ENCODE measurements at places on chromosomes 2 and 18.
A peak's percentile ranks its signal among the peaks of the same experiment; 100 is the strongest.

GRCh38 chr18:25457126-25457525 is 105.2 kb upstream of the ZNF521 start:
- DNase-seq, result no peak

DNA sequence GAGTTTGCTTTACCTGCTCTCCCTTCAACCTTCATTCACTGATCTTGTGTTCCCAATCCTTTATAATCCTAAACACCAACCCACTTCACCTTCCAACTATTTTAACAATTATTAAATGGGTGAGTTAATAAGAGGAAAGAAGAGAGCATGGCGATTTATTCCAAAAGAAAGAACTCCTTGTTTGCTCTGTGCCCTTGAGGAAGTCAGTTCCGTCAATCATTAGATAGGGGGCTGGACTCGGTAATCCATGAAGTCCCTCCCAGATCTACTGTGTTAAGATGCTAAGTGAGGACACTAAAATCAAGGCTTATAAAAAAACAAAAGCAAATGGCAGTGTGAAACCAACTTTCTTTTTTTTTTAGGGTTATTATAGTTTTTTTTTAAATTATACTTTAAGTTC is 589.9 kb downstream of the XIRP2 start:
- no peak for DNase-seq

- DNase-seq, result no peak
These were observed 46.5 kb downstream of the FARSB start for GRCh38 chr2:222609381-222609780.

- no peak for DNase-seq
These were observed 5.1 kb downstream of the ACTR1B start for GRCh38 chr2:97658691-97659157.

DNA sequence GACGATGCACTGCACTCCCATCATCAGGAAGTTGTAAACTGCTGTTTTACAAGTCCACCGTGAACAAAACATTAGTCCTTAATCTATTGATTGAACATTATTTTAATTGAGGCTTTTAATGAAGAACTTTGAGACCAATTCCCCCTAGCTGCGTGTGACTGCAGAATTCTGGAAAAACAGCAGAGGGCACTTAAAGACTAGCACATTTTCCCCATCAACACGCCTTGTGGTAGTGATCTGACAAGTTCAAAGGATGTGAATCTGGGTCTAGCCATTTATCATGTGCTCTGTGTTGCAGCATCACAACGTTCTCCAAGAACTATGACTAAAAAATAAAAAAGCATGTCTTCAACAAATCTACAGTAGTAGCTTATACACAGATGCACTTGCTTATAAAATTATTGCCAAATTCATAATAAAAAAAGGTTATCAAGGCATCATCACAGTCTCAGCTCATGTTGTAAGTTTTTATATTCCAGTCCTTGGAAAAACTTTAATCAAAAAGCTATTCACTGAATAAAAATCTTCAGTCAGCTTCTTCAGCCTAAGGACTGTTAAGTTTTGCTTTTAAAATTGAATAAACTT is 35.8 kb downstream of the SKOR2 start:
- DNase-seq, result no peak

DNA sequence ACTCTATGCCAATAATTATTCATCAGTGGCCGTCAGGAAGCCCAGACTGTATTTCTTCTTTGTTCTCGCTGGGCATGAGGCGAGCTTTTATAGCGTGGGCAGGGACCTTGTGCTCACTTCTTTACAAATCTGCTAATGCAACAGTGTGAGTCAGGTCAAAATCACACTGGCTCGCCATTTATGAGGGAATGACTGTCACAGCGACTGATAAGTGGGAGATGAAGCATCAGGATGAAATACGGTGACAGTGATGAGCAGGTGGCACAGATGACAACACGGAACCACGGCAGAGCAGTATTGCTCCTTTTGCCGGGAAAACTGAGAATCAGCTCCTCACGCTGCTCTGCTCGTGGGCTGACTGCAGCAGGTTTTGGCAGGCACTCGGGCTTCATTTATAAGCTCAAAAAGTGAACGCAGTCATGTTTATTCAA is 20.5 kb downstream of the TYMS start:
- no peak for DNase-seq

- peak; percentile 9 for DNase-seq
These were observed 52.2 kb downstream of the CDK15 start for GRCh38 chr2:201858281-201859184.

DNA sequence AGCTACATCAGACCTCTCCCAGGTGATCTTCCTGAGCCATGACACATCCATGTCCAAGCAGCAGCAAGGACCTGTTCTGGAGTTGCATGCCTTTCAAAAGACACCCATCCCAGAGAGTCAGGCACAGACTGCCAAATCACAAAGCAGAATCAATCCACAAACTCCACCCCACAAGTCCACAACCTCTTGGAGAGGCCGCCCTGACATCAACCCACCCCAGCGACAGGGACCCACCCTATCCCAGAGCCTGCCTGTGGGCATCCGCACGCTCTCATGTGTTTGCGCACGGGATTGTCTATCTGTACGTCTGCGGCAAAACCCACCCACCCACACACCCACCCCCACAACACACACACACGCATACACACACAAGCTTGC is 11.9 kb downstream of the SMAD7 start:
- DNase-seq, result no peak

- no peak for DNase-seq
These were observed 305.4 kb upstream of the LYPD1 start for GRCh38 chr2:132975193-132976105.

- no peak for DNase-seq
These were observed 178.2 kb downstream of the TDRD15 start for GRCh38 chr2:21301871-21302455.

GRCh38 chr2:75920859-75921551 is 210.3 kb upstream of the GCFC2 start:
- no peak for DNase-seq

- DNase-seq, result no peak
These were observed 135.0 kb downstream of the ANTXR1 start for GRCh38 chr2:69147841-69148533.

DNA sequence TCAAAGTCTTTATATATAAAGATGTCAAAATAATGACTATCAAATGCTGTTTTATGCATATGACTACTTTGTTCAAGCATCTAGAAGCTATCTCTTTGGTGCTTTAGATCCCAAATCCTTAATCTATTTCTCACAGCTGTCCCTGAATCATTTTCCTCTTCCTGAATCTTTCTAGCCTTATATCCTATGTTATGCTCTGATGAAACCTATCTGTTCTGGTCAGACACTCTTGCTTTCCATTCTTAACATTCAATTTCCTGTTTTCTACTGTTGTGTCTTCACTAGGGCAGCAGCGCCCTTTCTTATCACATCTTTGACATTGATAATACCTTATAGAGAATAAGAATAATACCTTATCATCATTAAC is 6.3 kb upstream of the PARD3B start:
- DNase-seq, result no peak

- DNase-seq, result peak; percentile 28
These were observed 558 bp downstream of the THAP4 start for GRCh38 chr2:241636182-241637017.

DNA sequence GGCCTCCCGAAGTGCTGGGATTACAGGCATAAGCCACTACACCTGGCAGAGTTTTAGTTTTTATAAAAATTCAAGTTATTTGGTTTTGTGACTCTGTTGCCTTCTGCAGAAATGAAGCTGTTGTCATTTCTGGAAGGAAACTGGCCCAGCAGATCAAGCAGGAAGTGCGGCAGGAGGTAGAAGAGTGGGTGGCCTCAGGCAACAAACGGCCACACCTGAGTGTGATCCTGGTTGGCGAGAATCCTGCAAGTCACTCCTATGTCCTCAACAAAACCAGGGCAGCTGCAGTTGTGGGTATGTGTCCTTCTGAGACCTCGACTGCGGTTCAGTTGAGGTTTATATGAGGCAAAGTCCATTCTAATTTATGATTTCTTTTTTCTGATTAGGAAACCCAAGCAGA is 7.2 kb downstream of the MTHFD2 start:
- DNase-seq, result no peak

GRCh38 chr18:49910019-49910418 is 96.7 kb upstream of the ACAA2 start:
- no peak for DNase-seq

DNA sequence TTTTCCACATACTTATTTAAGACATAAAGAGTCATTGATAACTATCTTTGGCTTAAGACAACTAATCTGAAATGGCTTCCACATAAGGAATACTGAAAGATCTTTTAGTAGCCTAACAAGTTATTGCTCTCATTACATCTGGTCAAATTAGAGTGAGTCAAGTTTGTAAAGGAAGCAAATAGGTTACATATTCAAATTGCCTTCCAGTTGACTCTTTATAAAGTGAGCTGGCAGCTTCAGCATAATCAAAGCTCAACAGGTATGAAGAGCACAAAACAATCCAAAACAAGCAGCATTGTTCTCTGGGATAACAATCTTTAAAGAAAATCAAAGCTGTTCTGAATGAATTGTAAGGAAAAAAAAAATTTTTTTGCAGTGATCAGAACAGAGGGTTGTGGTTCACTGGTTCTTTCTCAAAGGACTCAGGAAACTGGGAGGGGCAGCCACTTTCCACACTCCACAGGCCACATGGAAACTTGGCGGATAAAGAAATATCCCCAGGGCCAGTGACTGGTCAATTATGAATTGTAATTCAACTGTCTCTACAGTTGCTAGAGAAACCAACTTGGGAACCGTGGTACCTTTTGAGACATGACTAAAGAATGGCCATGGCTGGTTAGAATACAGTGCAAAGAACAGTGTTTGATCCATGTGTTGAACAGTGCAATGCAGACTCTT is 369.3 kb upstream of the KCNH7 start:
- no peak for DNase-seq

GRCh38 chr2:41854227-41854626 is 193.6 kb upstream of the PKDCC start:
- no peak for DNase-seq

DNA sequence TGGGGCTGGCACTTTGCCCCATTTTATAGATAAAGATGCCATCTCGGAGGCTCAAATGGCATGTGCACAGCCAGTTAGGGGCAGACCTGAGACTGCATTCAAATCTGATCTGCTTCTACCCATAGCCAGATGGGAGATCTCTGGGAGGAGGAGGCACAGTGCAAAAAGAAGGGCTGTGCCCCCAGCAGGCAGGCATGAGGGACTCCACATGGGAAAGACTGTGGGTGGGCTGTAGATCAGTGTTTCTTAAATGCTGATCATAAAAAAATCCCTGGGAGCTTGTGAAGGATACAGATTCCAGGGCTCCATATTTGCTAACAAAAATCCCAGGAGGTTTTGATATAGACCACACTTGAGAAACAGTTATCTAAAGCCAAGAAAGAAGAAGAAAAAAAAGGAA is 15.2 kb downstream of the PAX8 start:
- no peak for DNase-seq

DNA sequence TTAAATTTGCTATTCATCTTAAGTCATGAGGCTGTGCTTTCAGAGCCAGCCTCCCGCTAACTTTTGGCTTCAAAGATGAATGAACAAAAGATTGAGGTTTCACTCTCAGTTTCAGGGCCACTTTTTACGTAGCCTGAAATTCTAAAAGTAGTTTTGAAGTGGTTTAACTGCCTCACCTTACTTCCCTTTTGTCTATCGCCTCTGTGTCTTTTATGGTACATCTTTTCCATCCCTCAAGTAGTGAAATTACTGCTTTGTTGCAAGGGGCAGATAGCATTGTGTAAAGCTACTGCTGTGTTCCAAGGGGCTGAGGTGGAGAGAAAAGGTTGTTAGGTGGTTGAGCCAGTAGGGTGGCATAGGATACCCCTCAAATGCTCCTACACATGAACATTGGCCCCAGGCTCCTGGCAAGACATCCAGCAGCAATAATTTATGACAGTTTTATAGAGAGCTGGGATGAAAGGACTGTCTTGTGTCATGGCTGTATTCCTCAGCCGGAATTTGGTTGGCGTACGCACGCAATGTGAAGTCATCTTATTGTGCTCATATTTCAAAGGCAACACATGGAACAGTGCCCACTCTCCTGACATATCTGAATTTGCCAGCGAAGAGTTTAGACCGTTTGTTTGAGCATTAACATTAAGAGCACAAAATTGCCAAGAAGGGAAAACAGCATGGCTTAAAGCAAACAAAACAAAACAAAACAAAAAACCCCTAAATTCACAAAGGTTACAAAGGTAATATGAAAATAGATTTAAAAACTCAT is 32.2 kb downstream of the QPCT start:
- DNase-seq, result peak; percentile 9

DNA sequence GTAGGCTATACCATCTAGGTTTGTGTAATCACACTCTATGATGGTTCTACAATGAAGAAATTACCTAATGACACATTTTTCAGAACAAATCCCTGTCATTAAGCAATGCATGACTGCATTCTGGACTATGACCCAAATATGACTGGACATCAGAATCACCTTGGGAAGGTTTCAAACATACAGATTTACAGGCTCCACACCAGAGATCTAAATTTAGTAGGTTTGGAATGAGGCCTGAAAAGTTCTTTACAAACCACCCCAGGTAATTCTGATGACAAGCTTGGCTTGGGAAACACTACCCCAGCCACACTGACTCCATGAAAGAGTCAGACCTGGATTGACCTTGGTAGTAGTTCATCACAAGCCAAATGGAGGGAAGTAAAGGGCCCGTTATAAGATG is 52.2 kb upstream of the NFE2L2 start:
- no peak for DNase-seq

DNA sequence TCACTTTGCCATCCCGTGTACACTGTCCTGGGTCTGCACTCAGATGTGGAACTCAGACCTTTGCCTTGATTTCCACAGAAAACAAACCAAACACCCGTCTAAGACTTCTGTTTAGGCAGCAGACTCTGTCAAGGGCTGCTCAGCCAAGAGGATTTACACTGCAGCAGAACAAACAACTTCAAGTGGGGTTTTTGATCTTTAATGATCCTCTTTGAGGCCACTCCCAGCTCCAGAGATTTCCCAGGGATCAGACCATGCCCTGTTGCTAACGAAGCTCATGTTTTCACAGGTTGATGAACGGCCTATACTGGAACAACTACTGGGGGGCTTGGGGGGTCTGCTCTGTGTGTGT is 52.5 kb upstream of the LGALSL start:
- no peak for DNase-seq

GRCh38 chr2:174985614-174986013 is 19.6 kb downstream of the CHN1 start:
- no peak for DNase-seq

GRCh38 chr18:36580874-36581750 is 247.7 kb downstream of the TPGS2 start:
- DNase-seq, result no peak

DNA sequence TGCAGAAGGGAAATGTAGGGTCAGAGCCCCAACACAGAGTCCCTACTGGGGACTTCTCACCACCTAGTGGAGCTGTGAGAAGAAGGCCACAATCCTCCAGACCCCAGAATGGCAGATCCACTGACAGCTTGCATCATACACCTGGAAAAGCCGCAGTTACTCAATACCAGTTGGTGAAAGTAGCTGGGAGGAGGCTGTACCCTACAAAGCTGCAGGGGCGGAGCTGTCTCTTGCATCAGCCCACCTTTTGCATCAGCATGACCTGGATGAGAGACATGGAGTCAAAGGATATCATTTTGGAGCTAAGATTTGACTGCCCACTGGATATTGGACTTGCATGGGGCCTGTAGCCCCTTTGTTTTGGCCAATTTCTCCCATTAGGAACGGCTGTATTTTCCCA is 237.3 kb downstream of the CALCRL start:
- no peak for DNase-seq

GRCh38 chr2:207077266-207077665 is 88.5 kb downstream of the KLF7 start:
- no peak for DNase-seq

All from stimulated activated CD4-positive, alpha-beta T cell treated with anti-CD3 and anti-CD28 coated beads, Interleukin-2, amount 100 ng/mL, for 48 hours (primary cell).